CD4-positive, alpha-beta T cell treated with Interleukin-21 for 1 hour (primary cell): ENCODE measurements at places on chromosomes 5 and 9.
A peak's percentile ranks its signal among the peaks of the same experiment; 100 is the strongest.

GRCh38 chr5:15938961-15939360 lies 240.6 kb downstream of the MARCHF11 start:
- DNase-seq: no peak

DNA sequence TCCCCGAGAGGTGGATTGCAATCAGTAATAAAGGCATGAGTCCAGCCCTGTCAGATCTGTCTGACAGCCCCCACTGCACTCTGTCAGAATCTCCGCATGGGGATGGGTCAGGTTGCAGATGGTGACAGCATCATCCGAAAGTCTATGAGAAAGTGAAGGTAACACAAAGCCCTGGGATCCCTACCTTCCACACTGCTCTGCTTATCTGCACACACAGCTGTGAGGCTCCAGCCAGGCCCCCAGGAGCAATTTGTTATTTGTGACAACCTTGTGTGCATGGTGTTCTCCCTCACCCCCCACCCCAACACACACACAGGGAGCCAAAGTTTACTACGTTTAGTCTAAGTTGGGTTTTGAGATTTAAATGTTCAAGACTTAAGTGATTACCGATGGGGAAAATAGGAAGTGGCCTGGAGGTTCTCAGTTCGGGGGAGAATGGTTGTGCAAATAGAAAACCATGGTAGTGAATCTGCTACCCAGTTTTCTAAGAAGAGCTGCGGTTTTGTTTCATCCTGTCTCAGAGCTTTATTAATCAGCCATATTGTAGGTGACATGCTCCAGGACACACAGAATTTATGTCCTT lies 92.7 kb downstream of the SV2C start:
- peak; percentile 17 for DNase-seq

DNA sequence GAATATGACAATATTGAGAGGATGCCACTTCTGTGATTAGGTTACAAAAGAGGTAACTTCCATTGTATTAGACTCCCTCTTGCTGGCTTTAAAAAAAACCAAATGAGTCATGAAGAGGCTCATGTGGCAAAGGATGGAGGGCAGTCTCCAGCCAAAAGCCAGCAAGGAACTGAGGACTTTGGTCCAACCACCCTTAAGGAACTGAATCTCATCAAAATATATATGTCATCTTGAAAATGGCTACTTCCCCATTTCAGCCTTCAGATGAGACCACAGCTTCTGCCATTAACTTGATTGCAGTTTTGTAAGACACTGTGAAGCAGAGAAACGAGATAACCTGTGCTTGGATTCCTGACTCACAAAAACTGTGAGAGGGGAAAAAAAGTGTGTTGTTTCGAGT lies 15.5 kb upstream of the TRIM32 start:
- no peak for DNase-seq

- no peak for DNase-seq
Observed at GRCh38 chr5:76221311-76221710, 138.1 kb downstream of the SV2C start.

GRCh38 chr5:173480896-173481295 lies 135.6 kb downstream of the BOD1 start:
- no peak for DNase-seq

GRCh38 chr9:98961513-98962180 lies 17.9 kb downstream of the COL15A1 start:
- DNase-seq: no peak

GRCh38 chr9:4299005-4299795 lies 668 bp downstream of the GLIS3 start:
- DNase-seq: no peak

- DNase-seq: no peak
Observed at GRCh38 chr5:16563686-16564085, 53.1 kb downstream of the RETREG1 start.

GRCh38 chr5:137375741-137376526 lies 123.2 kb downstream of the SPOCK1 start:
- no peak for DNase-seq

- no peak for DNase-seq
Observed at GRCh38 chr5:66850354-66851075, 254.3 kb downstream of the MAST4 start.

DNA sequence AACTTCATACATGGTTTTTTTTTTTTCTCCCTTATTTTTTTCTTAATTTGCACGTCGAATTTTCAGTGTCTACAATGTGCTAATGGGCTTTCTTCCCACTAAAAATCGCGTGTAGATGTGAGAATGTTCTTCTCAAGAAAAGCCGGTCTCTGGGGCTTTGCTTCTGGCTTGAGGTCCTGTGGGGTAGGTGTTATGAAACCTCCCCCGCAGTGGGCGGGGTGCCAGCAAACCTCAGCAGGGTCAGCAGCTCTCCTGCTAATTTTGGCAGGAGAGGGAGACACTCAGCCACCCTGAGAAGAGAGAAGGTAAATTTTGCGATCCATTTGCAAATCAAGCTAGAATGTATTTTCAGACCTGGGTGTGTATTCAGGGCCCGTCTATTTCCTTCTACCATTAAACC lies 59.9 kb downstream of the NPR3 start:
- no peak for DNase-seq

DNA sequence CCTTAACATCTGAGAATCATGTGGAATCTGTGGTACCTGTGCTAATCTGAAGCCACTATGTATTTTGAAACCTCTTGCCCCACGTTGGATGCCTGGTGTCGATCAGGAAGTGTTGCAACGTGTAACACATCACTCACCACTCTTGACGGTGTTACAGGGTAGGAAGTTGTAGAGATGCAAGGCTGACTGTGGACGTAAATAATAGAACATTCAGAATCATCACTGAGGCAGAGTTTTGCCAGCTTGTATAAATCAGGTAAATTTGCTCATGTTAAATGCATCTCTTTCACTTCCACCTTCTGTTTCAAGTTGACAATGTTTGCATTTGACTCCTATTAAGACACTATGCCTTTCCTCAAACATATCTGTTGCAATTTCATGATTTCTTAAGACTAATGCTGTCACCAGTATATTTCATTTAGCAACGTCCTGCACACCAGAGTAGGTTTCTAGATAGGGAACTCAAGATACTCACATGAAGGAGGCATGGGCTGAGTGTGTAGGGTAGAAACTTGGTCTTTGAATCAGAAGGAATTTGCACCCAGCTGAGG lies 38.1 kb downstream of the BASP1 start:
- no peak for DNase-seq

DNA sequence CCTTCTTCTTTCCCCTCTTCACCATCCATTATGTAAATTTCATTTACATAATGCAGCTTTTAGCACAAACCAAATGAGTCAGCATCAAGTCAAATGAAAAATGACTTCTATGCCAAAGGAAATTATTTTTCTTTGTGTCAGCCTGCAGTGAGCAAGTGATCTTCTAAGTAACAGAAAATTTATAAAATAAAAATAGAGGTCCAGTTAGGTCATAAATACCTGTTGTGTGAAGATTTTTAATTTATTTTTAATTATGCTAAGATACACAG lies 16.7 kb upstream of the THG1L start:
- DNase-seq: no peak

DNA sequence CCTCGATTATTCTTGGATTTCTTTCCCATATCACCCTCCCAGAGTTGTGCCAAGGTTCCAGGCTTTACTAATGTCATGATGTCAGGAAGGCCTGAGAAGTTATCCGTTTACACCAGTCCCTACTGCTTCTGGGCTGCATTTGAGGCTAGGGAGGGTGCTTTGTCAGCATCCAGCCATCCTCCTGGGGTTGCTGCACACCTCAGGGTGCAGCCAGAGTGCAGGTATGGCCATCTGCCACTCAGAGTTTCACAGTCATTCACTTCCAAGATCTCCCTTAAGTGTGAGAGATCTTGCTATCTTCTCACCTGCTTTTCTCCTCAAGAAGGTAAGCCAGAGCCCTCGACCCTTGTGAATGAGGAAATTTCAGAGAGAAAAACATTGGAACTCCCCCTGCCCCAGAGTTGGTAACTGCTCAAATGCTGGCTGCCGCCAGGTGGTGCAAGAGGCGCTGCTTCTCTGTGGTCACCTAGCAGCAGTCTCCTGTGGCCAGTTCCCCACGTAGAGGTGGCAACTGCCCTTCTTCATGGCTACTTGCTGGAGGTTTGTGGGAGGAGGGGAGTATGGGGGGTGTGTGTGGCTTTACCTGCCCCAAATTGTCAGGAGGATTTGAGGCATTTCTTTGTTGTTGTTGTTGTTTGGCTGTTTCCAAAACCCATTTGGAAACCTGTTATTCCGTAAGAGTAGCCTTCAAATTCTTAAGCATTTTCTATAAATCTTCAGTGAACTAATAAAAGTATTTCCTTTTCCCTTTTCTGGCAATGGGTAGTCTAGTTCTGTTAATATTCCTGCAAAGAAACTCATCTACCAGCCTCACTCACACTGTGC lies 259.6 kb upstream of the DMRT1 start:
- DNase-seq: no peak

DNA sequence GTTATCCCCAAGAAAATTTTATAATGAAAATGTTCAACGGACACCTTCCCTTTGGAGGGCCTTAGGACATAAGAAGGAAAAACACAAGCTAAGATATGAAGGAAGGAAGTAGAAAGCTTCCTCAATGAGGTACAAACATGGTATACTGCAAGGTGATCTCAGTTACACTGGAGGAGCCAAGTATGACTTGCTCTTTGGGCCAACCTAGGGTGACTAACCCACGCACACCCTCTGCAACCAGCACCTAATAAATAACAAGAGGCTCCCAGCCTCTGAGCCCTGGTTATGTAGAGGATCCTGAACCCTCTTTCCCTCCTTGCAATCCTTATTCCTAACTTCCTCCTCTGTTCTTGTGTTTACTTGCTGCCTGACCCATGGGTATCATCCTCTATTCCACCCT lies 38.3 kb upstream of the KCNV2 start:
- no peak for DNase-seq

GRCh38 chr5:154885439-154885838 lies 27.0 kb downstream of the CNOT8 start:
- DNase-seq: no peak

DNA sequence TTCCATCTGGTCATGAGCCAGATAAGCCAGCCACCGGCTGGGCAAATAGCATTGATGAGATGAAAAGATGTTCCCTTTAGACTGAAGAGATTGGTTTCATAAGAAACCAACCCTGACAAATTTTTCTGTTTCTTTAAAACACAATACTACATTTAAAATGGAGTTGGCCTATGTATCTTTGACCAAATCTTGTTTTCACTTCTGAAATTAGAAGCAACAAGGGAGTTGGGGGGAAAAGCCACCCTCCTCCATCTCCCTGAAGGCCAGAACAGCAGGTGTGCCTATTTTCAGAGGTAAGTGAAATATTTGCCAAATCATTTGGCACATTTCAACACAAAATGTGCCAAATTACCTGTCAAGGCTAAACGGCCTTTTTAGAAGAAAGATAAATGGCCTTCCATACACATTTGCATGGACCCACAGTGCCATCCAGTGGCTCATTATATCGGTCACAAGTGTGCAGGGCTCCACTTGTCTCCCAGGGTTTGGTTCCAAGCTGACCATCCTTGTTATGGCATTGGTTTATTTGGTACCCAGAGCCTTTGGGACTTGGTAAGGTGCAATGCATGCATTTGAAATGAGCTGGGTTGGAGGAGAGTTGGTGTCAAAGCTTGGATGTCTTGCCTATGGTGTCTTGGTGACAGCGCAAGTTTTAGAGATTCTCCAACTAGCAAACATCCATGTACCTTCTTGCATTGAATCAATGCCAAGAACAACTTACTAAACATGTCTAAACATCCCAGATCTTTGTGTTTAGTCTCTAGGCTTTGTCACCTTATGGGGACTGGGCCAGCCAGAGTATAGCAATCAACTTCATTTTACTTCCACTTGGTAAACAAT lies 372.0 kb upstream of the KIF2A start:
- DNase-seq: no peak

- DNase-seq: no peak
Observed at GRCh38 chr5:3490957-3491507, 104.6 kb upstream of the IRX1 start.

- DNase-seq: no peak
Observed at GRCh38 chr9:132798817-132799790, 79.0 kb downstream of the AK8 start.

- no peak for DNase-seq
Observed at GRCh38 chr9:104907278-104907951, 20.5 kb downstream of the ABCA1 start.

- no peak for DNase-seq
Observed at GRCh38 chr5:79021753-79022152, 36.6 kb upstream of the ARSB start.

DNA sequence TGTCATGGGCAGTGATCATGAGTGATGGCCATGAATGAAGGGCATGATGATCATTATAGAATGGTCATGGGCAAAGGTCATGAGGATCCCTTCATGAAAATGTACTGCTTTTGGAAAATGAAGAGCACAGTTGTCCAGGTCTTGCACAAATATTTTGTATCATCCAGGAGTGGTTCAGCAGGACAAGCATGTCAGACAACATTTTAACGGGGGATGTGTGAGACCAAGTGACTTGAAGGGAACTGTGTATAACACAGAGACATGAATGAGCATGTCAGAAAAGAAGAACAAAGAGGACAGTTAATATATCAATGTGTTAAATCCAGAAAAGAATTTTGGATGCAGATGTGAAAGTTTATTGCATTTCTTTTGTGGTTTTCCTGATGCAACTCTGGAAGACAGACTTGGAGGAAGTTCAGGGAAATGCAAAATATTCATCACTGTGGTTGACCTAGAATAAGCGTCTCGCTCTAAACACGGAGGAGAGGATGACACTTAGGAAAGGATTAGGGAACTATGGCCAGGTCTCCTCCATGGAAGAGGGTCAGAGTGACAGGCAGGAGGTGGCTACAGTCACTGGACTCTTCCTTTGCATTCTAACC lies 116.1 kb upstream of the IRX4 start:
- no peak for DNase-seq

- DNase-seq: no peak
Observed at GRCh38 chr9:25571491-25571890, 106.8 kb downstream of the TUSC1 start.

GRCh38 chr5:161023551-161023950 lies 171.5 kb upstream of the ATP10B start:
- no peak for DNase-seq

GRCh38 chr5:3818624-3819023 lies 223.0 kb downstream of the IRX1 start:
- no peak for DNase-seq

- no peak for DNase-seq
Observed at GRCh38 chr5:132998556-132998955, 27.8 kb downstream of the ZCCHC10 start.

- no peak for DNase-seq
Observed at GRCh38 chr9:110797611-110798010, 129.0 kb downstream of the MUSK start.

DNA sequence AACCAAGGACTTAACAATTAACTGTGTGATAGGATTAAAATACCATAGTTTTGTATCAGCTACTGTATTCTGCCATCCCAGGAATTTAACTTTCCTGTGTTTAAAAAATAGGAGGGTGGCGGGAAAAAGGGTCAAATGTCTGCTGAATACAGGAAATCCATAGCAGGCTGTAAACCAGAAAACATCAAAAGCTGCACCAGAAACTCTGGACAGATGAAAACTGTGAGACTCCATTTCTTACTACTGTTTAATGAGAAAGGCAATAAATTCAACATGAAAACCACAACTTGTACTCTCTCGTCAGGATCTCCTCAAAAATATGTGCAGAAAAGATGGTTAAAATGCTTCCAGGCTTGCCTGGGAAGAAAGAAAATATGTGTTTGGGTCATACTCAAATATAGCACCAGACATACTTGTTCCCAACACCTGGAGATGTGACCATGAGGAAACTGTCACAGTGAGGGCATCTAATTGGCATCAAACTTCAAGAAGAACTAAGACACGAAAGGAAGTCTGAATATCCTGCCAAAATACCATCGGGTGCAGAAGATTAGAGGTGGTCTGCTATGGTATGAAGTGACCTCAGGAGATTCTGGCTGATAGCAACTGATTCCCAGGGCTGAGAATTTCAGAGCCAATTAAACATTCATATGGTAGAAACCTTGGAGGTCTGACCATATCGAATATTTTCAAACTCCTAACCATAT lies 164.7 kb upstream of the TARS1 start:
- DNase-seq: no peak
